CD8-positive, alpha-beta memory T cell (primary cell): ENCODE measurements at places on chromosomes 3 and 15. TPM values are rescaled to one million over a fixed set of nuclear protein-coding genes. Genes with fewer than 3 reads are reported as not detected.

The SNURF gene
- polyA plus RNA-seq = 67.2 TPM

The CASR gene
- not detected for polyA plus RNA-seq

The PAK6 gene
- polyA plus RNA-seq = 2.8 TPM

The TEX55 gene
- polyA plus RNA-seq = not detected

The SEMA3G gene
- not detected for polyA plus RNA-seq

The KBTBD8 gene
- polyA plus RNA-seq = 3.6 TPM

The LTF gene
- polyA plus RNA-seq = not detected

The CLCN2 gene
- 0.54 TPM for polyA plus RNA-seq

The HRH1 gene
- not detected for polyA plus RNA-seq

The BRPF1 gene
- polyA plus RNA-seq = 27.0 TPM

The SH2D7 gene
- polyA plus RNA-seq = not detected

The C3orf33 gene
- polyA plus RNA-seq = 4.9 TPM
